Naive B cell (primary cell): ENCODE measurements at places on chromosomes 2 and 18.

GRCh38 chr2:241363426-241363825 is 7.3 kb downstream of the FARP2 start:
- no peak for DNase-seq

GRCh38 chr18:76970770-76971559 is 148.6 kb downstream of the ZNF236 start:
- DNase-seq, result no peak

- DNase-seq, result no peak
These were observed 7.8 kb downstream of the FAM117B start for GRCh38 chr2:202642567-202642966.

DNA sequence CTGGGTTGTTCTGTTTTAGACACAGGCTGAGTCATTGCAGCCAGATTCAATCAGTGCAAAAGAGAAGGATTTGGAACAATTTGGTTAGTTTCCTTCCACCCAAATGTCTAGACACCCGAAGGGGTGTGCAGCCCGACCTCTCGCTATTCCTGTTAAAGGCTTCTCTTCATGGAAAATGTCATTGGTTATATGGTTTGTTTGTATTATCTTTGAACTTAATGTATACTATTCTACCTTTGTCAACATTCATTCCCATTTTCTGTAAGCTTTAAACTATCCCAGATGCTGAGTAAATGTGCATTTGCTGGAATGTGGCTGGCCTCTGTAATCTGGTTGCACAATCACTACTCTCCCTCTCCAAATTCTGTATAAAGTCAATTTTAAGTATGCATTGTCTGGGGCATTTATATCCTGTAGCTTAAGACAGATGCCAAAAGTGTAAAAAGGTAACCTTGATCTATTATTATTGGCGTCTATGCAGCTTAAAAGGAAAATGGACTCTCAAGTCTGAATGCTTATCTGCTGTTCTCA is 80.4 kb upstream of the RND3 start:
- no peak for DNase-seq

DNA sequence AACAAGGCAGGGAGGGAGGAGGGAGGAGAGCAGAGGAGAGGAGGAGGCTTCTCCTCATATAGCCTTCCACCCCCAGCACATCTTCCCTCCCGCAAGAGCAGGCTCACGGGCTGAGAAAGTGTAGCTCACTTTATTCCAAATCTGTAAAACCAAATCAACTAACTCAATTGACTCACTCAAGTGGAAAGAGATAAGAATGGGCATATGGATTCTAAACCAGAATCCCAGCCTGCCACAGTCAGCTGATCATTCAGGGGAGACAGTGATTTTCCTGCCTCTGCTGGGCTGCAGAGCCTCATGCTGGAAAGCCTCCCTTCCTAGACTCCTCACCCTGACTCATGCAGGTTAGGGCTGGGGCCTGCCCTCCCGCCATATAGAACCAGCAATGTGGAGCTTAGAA is 4.2 kb upstream of the TWSG1 start:
- no peak for DNase-seq

GRCh38 chr2:133579274-133579673 is 11.0 kb upstream of the NCKAP5 start:
- DNase-seq, result no peak

- no peak for DNase-seq
These were observed 828.0 kb downstream of the SLC4A3 start for GRCh38 chr2:220455351-220455990.

GRCh38 chr2:118979152-118979861 is 37.3 kb downstream of the MARCO start:
- no peak for DNase-seq

GRCh38 chr2:229591611-229592010 is 122.7 kb downstream of the DNER start:
- DNase-seq, result no peak

- DNase-seq, result no peak
These were observed 25.4 kb downstream of the PTPRM start for GRCh38 chr18:7592305-7593071.

DNA sequence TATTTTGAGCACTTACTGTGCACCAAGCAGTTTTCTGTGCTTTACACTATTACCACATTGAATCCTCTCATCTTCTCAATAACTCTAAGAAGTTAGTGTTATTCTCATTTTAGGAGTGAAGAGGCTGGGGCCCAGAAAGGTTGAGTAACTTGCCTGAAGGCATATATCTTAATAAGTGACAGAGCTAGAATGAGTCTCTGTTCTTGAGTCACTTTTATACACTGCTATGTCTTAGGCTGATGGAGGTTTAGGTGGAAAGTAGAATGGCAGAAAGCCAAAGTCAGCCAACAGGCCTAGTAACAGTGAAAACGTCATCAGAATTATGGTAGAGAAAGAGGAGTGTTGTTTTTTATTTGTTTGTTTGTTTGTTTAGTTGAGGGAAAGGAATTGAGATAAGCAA is 27.9 kb upstream of the RPE start:
- DNase-seq, result no peak

DNA sequence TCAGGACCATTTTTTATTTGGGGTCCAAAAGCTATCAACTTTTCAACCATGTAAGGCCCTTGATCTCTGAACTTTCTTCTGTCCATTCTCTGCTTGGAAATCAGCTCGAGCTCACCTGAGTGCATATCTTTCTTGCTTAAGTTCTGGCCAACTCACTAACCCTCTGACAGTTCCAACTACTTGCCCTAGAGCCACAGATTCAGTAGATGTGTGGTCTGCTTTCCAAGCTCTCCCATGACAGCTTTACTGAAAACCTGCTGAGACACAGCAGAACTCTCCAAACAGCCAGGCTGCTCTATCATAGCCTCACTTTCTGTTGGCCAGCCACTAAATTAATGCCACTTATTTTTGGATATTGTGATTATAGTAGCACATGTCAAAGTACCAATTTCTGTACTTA is 21.2 kb upstream of the IKZF2 start:
- no peak for DNase-seq

GRCh38 chr2:40240070-40240469 is 211.8 kb downstream of the SLC8A1 start:
- DNase-seq, result no peak
